ENCODE measurements at places on chromosomes 13 and 19.
A peak's percentile ranks its signal among the peaks of the same experiment; 100 is the strongest.

- DNase-seq: no peak
Measured at GRCh38 chr19:48502350-48503018, 9.2 kb downstream of the LMTK3 start.

DNA sequence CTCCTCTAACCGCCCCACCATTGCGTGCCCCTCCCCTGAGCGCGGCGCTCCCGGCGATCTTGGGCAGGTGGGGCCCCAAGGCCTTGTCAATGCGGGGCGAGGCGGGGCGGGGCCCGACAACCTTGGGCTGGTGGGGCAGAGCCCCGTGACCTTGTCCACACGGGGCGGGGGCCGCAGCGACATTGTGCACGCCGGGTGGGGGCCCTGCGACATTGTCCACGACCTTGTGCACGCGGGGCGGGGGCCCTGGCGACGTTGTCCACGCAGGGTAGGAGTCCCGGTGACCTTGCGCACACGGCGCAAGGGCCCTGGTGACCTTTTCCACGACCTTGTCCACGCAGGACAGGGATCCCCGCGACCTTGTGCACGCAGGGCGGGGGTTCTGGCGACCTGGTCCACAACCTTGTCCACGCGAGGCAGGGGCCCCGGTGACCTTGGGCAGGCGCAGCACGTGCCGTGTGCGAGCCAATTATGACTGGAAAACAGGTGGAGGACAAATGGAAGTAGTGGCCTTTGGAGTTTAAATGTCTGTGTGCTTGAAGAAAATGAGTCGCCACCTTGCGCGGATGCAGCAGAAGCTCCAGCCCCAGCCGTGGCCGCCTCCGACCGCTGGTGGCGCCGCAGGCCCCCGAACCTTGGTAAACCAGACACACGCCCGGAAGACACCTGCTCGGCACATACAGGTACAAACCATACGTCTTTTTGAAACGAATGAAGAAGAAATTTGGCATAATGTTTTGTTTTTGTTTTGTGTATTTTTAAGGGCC is 62.6 kb downstream of the LATS2 start:
- DNase-seq: no peak

- DNase-seq: peak; percentile 25
Measured at GRCh38 chr19:40403262-40403984, 9.8 kb downstream of the PRX start.

- no peak for DNase-seq
Measured at GRCh38 chr19:3277649-3278048, 53.2 kb downstream of the CELF5 start.

GRCh38 chr13:110161112-110161882 is 145.7 kb downstream of the COL4A1 start:
- DNase-seq: no peak

- DNase-seq: no peak
Measured at GRCh38 chr13:101545521-101545920, 93.0 kb downstream of the ITGBL1 start.

DNA sequence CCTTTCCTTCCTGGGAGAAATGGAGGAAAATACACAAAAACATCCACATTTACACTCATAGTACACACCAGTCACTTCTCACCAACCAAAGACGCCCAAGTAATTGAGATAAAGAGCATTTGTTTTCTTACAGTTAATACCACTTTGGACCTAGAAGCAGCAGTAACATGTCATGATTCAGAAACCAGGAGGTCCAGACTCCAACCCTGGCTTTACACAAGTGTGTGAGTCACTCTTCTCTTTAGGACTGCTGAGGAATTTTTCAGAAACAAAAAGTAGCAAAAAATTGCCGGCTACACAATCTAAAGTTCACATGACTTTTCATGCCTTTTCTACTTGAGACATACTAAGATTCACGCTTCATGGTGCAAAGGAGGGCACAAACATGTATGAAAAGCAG is 42.1 kb downstream of the TUBGCP3 start:
- no peak for DNase-seq

DNA sequence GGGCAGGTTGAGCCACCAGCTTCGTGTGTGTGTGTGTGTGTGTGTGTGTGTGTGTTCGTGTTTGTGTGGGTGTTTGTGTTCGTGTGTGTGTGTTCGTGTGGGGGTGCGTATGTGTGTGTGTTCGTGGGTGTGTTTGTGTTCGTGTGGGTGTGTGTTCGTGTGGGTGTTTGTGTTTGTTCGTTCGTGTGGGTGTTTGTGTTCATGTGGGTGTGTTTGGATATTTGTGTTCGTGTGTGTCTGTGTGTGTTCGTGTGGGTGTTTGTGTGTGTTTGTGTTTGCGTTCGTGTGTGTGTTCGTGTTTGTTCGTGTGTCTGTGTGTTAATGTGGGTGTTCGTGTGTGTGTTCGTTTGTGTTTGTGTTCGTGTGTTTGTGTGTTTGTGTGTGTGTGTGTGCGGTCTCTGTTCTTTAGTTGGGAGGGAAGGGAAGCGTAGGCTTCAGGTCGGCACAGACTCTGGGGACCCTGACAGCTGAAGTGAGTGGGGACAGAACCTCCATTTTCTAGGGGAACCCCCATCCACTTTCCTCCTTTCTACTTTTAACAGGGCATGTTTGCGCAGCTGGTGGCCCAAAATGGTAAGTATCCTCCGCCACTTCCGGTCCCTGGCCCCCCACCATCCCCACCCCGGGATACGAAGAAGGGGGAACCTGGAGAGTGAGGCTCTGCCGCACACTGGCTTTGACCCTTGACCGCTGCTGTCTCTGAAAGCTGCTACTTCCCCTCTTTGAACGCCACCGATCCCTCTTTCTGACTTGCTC is 1.6 kb downstream of the TNFSF9 start:
- no peak for DNase-seq

GRCh38 chr13:106376401-106377112 is 158.9 kb downstream of the EFNB2 start:
- no peak for DNase-seq

- DNase-seq: no peak
Measured at GRCh38 chr13:31681133-31681532, 58.2 kb upstream of the RXFP2 start.

- DNase-seq: no peak
Measured at GRCh38 chr13:28548872-28549271, 53.9 kb upstream of the FLT1 start.

- no peak for DNase-seq
Measured at GRCh38 chr19:1102407-1103131, 1.2 kb upstream of the GPX4 start.

DNA sequence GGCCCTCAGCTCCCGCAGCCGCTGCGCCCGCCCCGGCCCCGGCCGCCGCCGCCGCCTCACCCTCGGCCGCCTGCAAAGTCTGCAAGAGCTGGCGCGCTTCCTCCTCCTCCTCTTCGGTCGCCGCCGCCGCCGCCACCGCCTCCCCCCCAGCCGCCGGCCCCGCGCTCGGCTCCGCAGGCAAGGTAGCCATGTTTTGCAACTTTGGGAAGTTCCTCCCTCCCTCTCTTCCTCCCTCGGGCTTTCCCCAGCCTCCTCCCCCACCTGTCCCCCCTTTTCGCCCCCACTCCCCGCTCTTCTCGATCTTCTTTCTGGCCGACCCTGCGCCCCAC is 433 bp downstream of the SIX5 start:
- DNase-seq: no peak

- DNase-seq: no peak
Measured at GRCh38 chr13:114009590-114010400, 35.9 kb upstream of the C13orf46 start.

- no peak for DNase-seq
Measured at GRCh38 chr13:79775830-79776229, 294.9 kb downstream of the NDFIP2 start.

GRCh38 chr13:114196629-114197028 is 17.6 kb downstream of the CFAP97D2 start:
- no peak for DNase-seq

- DNase-seq: no peak
Measured at GRCh38 chr13:29679396-29680053, 84.0 kb upstream of the SLC7A1 start.

- DNase-seq: peak; percentile 44
Measured at GRCh38 chr13:74406420-74406819, 272.2 kb upstream of the KLF12 start.

GRCh38 chr19:35031072-35031881 is 1.0 kb downstream of the SCN1B start:
- DNase-seq: peak; percentile 32

GRCh38 chr13:46668931-46669525 is 116.1 kb downstream of the LRCH1 start:
- DNase-seq: no peak

DNA sequence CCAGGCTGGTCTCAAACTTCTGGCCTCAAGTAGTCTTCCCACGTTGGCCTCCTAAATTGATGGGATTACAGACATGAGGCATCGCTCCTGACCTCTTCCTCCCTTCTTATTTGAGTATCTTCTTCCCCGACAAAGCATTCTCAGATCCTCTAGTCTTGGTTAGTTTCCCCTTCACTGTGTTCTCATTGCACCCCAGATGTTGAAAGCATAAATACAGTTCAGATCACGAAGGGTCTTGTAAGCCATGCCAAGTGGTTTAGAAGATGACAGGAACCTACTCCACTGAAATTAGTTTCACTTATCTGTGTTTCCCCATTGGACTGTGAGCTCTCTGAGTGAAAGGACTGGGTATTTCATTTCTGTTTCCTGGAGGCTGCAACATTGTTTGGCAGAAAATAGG is 100.7 kb downstream of the DGKH start:
- DNase-seq: no peak

All from NCI-H2171 (cell line).